ENCODE measurements at places on chromosomes 1 and 21.

GRCh38 chr1:165753934-165754333, 14.7 kb downstream of the TMCO1 start:
- DNase-seq = no peak

- no peak for DNase-seq
These were observed 91.3 kb downstream of the RIPK4 start for GRCh38 chr21:41675574-41675973.

DNA sequence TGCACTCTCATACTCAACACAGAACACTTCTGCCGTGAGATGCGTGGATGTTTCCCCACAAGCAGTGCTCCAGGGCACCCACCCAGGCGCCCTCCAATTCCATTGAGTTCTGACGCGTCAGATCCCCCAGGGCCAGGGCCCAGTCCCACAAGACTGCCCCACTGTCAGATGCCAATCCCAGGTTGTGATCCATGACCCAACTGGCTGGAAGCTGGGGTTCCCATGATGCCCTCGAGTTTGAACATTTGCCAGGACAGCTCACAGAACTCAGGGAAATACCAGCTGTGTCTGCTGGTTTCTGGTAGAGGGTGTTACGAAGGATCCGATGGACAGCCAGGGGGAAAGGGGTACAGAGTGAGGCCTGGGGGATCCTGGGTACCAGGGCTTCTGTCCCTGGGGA, 58.4 kb downstream of the AGPAT3 start:
- no peak for DNase-seq

DNA sequence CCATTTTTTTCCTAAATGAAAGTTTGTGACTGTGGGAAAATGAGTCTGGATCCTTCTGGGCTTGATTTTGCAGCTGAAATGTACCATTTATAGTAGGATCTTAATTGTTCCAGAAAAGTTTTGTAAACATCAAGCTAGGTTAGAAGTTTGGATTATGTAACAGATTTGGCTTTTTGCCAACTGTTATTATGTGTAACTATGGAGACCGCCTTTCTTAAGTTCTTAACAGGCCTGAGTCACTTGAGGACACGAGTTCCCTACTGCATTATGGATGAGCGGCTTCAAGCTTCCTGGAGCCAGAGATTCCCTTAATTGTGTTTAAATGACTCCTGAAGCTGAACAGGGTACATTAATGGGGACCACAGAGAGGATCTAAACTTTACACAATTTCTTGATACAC, 22.2 kb downstream of the SLC25A33 start:
- peak; percentile 88 for DNase-seq

- DNase-seq = no peak
These were observed 272.6 kb downstream of the S1PR1 start for GRCh38 chr1:101509370-101509769.

DNA sequence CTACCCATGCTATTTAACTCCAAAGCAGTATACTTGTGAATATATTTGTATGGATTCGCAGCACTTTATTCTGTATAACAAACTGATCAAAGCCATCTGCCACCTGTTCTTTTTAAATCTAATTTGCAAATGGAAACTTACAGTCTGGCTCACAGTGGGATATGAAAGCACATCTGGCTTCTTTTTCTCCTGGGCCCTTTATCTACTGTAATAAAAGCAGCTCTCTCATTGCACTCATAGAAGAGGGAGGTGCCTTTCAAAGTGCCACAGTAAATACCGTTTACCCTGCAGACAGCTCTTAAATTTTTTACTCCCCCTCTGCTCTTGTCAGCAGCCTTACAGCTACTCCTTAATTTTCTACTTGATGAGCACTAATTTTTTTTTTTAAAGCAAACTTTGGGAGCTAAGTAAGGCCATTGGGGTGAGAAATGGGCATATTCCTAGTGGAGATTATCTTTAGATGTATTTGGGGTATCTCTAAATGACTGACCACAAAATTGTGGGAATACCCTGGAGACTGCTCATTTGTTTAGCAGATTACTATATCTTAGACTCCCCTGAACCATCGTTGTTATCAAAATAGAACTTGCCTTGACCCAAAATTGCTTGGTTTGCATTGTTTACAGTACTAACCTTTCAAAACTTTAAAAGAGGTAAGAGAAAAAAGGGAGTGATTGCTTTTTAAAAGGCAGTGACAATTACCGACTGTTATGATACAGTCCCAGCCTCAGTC, 110.1 kb downstream of the VPS13D start:
- peak; percentile 39 for DNase-seq

DNA sequence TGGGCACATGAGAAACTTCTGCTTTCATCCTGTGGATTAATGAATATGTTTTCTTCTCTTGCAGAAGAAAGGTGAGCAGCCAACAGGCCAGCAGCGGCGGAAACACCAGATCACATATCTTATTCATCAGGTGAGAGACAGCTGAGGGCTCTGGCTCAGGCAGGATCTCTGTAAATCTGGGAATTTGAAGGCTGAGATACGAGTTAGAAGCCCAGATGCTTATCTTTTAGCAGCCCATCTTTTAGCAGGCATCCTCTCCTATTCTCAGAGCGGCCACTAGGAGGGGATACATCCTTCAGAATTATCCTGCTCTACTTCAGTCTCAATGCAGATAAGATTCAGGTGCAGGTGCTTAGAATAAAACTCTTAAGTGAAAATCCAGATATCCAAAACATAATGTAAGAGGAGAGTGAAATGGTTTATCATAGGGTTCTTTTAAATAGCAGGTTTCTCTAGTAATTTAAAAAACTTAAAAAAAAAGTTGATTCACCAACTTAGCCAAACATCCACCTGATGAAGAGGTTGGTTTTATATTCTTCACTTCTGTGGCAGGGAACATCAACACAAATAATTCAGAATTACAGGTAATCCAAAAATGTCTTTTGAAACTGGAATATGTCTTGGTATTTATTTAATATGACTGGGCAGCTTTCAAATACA, 19.3 kb downstream of the SH2D2A start:
- DNase-seq = no peak

GRCh38 chr1:38834937-38835827, 24.4 kb downstream of the RRAGC start:
- peak; percentile 54 for DNase-seq

GRCh38 chr21:39327727-39328126, 14.3 kb upstream of the BRWD1 start:
- no peak for DNase-seq

- DNase-seq = no peak
These were observed 464.8 kb upstream of the USP24 start for GRCh38 chr1:55679971-55680370.

GRCh38 chr1:207884266-207885029, 26.5 kb downstream of the CD34 start:
- no peak for DNase-seq

GRCh38 chr1:230400007-230400344, 26.2 kb downstream of the PGBD5 start:
- no peak for DNase-seq

DNA sequence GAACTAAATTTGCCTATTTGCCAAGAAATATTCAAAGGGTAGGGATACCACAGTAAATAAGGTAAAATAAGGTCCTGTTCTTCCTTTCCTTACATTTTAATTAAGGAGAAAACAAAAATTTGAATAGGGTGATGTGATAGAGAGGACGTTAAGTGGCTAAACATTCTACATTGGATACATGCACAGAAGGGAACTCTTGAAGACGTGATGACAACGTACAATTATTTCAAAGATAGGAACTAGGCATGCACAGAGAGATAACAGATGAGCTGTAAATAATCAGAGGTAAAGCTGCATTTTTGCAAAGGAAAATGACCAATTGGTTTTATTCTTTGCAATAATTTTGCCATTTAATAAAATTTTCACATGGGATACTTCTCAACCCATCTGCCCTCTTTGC, 69.7 kb downstream of the TRIM33 start:
- no peak for DNase-seq

GRCh38 chr1:103854279-103854678, 104.6 kb downstream of the AMY1C start:
- DNase-seq = no peak

DNA sequence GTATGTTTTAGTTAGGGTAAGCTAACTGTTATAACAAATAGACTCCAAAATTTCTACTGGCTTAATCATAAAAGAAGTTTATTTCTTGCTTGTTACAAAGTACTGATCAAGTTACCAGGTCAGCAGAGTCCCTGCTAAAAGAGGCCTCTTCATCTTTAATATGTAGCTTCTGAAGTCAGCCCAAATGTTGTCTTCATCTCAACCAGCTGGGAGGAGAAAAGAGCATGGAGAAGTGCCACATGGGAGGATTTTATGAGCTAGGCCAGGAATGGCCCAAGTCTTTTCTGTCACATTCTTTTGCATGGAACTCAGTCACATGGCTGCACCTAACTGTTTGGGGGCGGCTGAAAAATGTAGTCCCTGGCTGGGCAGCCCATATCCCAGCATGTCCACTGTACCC, 63.2 kb upstream of the APOBEC4 start:
- no peak for DNase-seq

DNA sequence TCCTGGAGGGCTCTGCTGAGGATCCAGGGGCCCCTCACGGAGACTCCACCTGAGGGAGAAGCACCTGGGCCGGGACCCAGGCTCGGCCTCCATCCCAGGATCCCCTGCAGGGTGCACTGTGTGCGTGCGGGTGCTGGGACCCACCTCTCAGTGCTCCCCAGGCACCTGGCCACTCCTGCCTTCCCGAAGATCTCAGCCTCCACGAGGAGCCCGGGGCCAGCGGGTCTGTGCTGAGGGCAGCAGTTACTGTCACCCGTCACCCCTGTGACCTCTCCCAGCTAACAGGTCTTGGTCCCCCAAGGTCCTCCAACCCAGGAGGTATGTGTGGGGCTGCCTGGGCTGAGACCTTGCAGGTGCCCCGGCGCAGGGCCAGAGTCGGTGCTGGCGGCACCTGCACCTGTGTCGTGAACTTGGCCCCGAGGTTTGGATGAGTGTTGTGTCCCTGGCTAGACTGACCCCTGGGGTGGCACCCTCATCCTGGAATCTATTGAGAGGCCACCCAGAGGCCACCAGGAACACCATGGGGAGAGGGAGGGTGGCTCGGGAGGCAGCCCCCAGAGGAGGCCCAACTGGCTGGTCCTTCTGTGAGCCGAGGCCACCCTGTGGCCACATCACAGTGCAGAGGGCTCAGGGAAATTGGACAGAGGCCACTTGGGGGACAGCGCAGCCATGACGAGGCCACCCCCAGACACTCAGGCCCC, 17.7 kb downstream of the MORN1 start:
- DNase-seq = no peak

GRCh38 chr1:7589080-7589735, 181.9 kb upstream of the VAMP3 start:
- no peak for DNase-seq

DNA sequence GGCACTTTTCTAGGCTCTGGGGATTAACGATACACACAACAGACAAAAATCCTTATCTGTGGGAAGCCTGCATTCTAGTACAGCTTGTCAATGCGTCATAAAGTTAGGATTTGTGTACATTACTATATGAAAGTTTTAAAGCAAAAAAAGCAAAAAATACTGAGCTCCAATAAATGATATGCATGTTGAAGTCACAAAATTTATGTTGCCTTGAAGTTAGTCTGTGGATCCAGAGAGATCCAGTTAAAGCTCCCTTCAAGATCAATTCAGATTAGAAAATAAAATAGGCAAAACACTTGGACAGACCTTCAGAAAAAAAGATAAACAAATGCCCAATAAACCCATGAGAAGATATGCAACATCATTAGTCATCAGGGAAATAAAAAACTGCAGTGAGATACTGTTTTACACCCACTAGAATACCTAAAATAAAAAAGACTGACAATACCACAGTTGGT, 33.1 kb upstream of the KCNQ4 start:
- DNase-seq = no peak

DNA sequence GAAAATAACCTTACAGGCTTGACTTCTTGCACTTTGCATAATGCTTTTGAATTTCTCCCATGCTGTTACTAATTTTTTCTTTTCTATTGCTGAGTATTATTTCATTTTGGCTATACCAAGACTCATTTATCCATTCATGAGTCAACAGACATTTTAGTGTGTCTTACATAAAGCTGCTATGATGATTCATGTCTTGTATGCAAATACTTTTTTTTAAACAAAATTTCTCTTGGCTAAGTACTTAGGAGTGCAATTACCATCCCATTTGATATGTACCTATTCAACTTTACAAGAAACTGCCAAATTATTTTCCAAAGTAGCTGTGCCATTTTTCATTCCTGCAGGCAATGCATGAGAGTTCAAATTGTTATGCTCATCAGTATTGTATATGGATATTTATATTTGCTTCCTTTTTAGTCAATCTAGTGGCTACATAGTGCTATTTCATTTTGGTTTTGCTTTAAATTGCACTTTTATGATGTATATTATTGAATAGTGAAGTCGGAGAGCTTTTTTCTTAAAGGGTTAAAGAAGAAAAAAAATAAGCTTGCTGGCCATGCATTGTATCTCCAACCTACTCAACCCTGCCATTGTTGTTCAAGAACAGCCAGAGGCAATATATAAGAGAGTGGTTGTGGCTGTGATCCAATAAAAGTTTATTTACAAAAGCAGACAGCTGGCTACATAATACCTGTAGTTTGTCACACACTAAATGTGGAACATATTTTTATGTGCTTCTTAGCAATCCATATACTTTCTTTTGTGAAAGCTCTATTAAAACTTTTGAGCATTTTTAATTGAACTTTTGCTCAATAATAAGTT, 862.8 kb downstream of the KCNT2 start:
- DNase-seq = no peak

- no peak for DNase-seq
These were observed 38.8 kb downstream of the LUZP1 start for GRCh38 chr1:23129846-23130245.

DNA sequence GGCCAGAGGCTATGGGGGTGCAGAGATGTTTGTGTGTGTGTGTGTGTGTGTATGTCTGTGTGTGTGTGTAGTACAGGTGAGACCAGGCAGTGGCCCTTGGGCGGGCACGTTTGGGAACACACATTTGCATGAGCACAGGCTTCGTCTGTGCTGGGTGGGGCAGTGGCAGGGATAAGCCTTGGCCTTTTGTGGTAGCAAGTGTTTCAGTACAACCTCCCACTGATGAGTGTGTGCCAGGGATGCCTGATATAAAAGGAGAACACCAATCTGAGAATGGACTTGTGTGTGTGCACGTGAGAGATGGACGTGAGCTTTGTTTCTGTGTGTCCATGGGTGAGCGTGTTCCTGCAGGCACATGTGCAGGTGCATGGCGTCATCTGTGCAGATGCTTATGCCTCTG, 3.0 kb downstream of the NTRK1 start:
- no peak for DNase-seq

GRCh38 chr21:40512590-40512989, 334.4 kb downstream of the DSCAM start:
- DNase-seq = no peak

- DNase-seq = no peak
These were observed 36.4 kb upstream of the TRABD2B start for GRCh38 chr1:48033495-48034045.

- no peak for DNase-seq
These were observed 13.7 kb downstream of the TLR5 start for GRCh38 chr1:223129229-223129901.

- no peak for DNase-seq
These were observed 124.4 kb upstream of the PTBP2 start for GRCh38 chr1:96597218-96597617.
